Naive thymus-derived CD8-positive, alpha-beta T cell (primary cell): ENCODE measurements at places on chromosomes 1 and 21.

GRCh38 chr21:35400233-35400939 is 351.3 kb upstream of the RUNX1 start:
- DNase-seq = peak; percentile 62

DNA sequence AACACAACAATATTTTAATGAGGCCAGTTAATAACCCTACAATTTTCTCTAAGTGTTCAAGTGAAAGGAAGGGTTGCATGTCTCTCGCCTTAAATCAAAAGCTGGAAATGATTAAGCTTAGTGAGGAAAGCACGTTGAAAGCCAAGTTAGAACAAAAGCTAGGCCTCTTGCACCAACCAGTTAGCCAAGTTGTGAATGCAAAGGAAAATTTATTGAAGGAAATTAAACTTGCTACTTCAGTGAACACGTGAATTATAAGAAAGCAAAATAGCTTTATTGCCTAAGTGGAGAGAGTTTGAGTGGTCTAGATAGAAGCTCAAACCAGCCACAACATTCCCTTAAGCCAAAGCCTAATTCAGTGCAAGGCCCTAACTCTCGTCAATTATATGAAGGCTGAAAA is 135.6 kb downstream of the DUSP10 start:
- DNase-seq = no peak

DNA sequence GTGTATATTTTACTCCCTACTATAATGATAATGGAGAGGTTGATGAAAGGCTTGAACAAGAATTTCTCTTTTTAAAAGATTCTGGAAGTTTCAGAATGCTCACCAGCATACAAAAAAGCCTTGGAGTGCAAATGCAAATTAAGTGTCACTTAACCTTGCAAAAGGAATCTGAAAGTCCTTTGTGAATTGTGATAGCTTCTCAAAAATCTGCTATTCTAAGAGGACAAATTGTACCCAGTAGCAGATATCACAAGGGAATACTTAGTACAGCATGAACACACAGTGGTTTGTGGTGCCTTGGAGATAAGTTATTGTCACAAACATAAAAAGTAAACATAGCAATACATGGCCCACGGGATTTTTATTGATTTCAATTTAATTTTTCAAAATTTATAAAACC is 1208.3 kb upstream of the B3GALT2 start:
- no peak for DNase-seq

GRCh38 chr1:2414297-2414958 is 2.1 kb upstream of the PEX10 start:
- DNase-seq = peak; percentile 75

DNA sequence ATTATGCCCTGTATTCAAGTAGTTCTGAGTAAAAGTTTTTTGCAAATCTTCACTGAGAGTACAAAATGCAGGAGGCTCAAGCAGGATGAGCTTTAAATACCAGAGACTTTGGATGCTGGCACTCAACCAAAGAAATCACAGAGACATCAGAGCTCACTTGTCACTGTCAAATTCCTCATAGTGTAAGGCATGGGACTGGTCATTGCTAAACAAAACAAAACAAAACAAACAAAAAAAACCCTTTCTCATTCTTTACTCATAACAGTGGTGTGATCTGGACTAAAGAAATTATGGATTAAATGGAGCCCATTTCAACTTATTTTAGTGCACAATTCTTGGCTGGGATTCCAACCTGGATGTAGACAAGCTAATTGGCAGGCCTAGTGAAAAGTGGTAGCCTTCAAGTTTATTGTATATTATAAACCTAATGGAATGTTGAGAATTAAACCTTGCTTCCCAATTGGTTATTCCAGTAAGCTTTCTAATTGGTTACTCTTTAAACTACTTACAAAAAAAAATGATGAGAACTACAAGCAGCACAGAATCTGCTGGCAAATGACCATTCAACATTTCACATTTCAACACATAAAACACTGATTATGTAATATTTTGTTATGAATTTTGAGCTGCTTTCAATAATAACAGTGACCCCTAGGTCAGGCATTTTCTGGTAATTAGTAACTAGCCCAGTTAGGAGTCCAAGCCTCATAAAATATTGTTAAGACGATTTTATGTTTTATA is 30.6 kb upstream of the NEK7 start:
- no peak for DNase-seq

GRCh38 chr1:212271823-212272485 is 13.3 kb upstream of the PPP2R5A start:
- DNase-seq = no peak

DNA sequence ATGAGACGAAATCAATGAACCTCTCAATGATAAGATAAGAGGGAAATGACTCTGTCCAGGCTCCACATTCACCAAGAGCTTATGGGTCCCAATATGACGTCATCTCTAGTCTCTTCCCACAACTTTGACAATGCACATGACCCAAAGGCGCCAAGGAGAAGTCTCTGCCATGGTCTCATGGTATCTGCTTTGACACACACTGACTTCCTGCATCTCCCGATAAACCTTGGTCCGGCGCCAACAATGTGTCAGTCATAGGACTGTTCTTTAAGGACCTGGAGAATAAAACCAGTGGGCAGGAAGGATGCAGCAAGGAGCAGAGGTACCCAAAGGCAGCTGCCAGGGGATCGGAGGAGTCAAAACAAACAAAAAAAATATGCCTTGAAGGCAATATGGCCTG is 46.9 kb upstream of the TMEM51 start:
- DNase-seq = no peak

- no peak for DNase-seq
Measured at GRCh38 chr1:21106709-21107108, 70.0 kb downstream of the EIF4G3 start.

- no peak for DNase-seq
Measured at GRCh38 chr1:82044536-82044935, 243.8 kb downstream of the ADGRL2 start.

DNA sequence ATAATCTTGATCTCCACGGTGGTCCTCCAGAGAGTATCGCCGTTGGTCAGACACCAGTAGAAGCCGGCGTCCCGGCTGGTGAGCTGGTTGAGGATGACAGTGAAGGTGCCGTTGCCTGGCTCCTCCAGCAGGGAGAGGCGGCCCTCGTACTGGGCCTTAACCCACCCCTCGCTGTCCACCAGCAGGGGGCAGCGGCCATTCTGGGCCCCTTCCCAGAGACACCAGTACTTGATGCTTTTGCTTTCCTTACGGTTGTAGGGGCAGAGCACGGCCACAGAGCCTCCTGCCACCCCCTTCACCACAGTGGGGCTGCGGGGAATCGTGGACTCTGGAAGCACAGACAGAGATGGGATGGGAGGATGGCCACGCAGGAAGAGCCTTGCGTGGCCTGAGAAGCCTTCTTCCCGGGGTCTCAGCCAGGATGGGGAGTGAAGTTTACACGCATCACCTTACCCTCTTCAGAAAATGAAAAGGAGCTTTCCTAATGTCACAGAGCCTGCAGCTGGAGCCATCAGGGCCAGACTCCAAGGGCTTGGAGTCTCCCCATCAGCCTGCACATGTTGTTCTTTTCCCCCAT is 10.7 kb downstream of the PIGR start:
- DNase-seq = peak; percentile 42

- DNase-seq = no peak
Measured at GRCh38 chr1:149934356-149934755, 2.3 kb downstream of the MTMR11 start.

GRCh38 chr1:201385299-201385891 is 7.9 kb upstream of the TNNT2 start:
- DNase-seq = peak; percentile 5

GRCh38 chr1:169724168-169724567 is 9.7 kb downstream of the SELE start:
- DNase-seq = no peak

DNA sequence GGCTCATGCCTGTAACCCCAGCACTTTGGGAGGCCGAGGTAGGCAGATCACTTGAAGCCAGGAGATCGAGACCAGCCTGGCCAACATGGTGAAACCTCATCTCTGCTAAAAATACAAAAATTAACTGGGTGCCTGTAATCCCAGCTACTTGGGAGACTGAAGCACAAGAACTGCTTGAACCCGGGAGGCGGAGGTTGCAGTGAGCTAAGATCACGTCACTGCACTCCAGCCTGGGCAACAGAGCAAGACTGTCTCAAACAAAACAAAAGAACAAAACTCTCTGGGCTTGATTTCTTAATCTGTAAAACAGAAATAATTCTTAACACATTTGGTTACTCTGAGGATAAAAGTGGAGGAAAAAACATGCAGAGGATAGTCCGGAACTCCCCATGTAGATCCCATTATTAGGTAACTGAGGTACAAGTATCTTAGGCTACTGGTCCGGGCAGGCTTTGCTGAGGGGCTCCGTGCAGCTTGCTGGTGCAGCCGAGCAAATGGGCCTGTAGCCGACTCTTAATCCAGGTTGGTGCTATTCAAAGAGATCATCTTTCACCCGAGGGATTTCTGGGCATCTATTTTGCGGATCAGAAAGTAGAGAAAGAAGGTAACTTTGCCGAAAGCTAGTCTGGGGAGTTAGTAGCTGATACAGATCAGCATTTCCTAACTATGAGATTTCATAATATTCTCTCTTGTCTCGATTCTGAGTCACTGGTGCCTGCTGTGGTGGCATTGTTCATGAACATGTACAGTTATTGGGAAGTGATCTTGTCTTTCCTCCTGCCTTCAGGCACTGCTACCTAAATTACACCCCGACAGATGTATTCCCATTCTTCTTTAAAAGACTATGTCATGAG is 56.8 kb downstream of the NFIA start:
- DNase-seq = no peak

- no peak for DNase-seq
Measured at GRCh38 chr1:94358630-94359599, 59.3 kb upstream of the ABCD3 start.

- DNase-seq = no peak
Measured at GRCh38 chr1:147613506-147613905, 56.8 kb downstream of the ACP6 start.

- DNase-seq = no peak
Measured at GRCh38 chr1:86258101-86258500, 101.5 kb upstream of the COL24A1 start.

- DNase-seq = no peak
Measured at GRCh38 chr1:53640701-53641075, 98.3 kb downstream of the GLIS1 start.

DNA sequence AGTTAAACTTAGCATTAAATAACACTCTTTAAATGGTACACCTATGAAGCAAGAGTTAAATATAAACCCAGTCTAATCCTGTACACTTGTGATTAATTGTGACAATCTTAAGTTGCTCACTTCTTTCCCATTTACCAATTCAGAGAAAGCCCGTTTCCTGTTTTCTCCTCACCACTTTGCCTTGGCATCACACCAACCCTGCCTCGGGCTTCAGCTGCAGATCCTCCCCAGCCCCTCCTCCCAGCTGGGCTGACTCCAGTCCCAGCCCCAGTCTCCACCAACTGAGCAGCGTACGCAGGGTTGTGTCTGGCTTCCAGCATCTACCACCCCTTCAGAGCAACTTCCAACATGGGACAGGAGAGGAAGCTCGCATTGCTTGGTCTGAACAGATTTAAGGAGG is 4.1 kb downstream of the PYCR2 start:
- no peak for DNase-seq

DNA sequence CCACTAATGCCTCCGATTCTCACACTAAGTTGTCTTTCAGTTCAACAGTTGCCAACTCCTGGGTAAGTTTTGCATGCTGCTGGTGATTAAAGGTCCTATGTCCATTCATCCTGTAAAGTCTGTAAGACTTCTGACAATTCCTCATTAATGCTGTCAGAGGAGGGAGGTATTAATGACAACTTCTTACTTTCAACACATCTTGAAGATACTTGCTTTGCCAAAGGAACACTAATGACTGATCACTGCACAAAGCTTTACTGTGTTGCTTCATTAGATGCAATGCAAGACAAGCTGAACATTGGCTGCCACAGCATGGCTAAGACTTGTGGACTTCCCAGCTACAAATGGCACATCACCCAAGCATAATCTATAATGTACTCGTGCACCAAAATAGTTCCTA is 114.6 kb upstream of the PRDX6 start:
- no peak for DNase-seq

GRCh38 chr1:207890136-207890738 is 20.7 kb downstream of the CD34 start:
- no peak for DNase-seq

DNA sequence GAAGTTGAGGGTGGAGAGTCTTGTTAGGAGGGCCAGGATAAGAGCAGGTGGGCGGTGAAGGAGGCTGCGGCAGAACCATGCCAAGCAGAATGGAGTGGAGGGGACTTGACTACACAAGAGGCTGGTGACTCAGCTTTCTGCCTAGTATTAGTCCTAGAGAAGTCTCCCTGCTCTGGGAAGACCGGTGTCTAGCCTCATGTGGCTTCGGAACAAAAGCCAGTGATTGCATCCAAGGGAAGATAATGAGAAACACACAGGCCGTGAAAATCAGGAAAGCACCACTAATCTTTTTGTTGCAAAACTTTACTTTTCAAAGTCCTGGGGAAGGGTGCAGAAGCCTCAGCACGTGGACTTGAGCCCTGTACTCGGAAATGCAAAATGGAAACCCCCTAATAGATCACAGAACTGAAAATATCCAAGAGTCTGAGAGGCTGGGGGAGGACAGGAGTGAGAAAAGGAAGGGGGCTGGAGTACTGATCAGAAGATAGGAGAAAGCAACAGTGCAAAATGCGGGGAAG is 31.4 kb downstream of the DDR2 start:
- no peak for DNase-seq

DNA sequence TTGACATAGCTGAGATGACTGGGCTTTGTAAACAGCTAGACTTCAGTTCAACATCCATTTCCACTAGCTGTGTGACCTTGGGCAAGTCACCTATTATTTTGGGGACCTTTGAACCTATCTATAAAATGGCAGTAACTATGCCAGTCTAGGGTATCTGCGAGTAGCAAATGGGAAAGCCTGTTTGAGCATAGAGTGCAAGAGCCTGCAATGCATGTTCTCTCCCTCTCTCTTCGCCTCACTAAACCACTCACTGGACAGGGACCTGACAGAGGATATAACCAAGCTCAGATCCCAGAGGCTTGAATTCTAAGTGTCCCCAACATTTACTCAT is 39.7 kb downstream of the DPT start:
- DNase-seq = no peak

DNA sequence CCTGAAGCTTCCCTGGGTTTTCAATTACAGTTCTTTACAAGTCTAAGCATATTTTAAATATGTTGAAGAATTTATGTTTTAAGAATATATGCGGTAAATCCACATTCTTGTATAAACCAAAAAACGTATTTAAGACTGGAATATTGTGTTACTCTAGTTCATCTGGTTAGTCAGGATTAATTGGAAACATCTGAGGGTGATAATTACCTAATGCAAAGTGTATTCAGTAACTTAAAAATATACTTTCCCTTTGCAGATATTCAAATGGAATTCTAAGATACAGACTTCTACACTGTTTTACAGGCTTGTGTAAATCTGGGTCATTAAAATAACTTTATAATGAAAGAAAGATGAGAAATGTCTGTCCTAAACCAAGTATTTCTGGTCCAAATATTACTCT is 302.0 kb downstream of the VAV3 start:
- no peak for DNase-seq

GRCh38 chr1:228417061-228417460 is 400 bp upstream of the TRIM17 start:
- no peak for DNase-seq

GRCh38 chr1:41500781-41501518 is 16.5 kb upstream of the EDN2 start:
- no peak for DNase-seq

- no peak for DNase-seq
Measured at GRCh38 chr1:205301205-205301821, 20.2 kb downstream of the NUAK2 start.

- no peak for DNase-seq
Measured at GRCh38 chr1:44290250-44291094, 64.6 kb downstream of the ERI3 start.

- DNase-seq = no peak
Measured at GRCh38 chr1:201229095-201229494, 38.5 kb downstream of the IGFN1 start.

- DNase-seq = no peak
Measured at GRCh38 chr1:199102239-199102638, 463.4 kb downstream of the PTPRC start.
